PC-3 (cell line): ENCODE measurements at places on chromosomes 3 and 15. TPM values are rescaled to one million over a fixed set of nuclear protein-coding genes. Genes with fewer than 3 reads are reported as not detected.

The STRIT1 gene
- total RNA-seq: not detected in 2 replicates

The SMCO1 gene
- not detected in 2 replicates for total RNA-seq

DNA sequence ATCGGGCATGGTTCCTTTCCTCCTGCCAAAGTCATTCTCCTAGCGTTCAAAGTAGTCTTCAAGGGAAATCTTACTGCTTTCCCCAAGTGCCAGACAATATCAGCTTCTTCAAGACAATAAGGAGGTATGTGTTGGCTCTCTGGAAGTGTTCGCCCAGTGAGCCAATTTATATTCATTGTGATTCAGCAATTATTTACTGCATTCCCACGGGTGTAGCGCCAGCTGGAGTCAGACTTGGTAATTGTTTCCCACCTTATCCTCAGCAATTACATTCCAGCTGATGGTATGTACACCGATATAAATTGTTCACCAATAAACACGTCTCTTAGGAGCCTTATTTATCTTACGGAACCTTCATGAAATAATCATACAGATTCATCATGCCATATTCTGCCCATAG, 103.6 kb upstream of the CTNNB1 start:
- DNase-seq: no peak

DNA sequence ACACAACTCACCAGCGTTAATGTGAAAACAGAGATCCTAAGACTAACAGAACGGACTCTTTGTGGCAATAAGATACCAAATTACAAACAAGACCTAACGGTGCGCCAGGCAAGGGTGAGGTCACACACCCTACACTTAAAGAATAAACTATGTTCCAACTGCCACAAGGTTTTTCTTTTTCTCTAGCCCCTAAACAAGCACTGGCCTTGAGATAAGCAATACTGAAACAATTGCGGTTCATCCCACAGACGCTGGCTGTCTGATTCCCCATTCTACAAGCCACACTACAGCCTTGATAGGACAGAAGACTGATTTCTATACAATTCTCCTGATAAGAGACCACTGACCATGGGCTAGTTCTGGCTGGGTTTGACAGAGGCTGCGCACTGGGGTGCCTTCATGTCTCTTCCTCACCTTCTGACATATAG, 20.5 kb upstream of the LIMD1 start:
- no peak for DNase-seq

The FBN1 gene
- total RNA-seq: 6.7 and 7.4 TPM in 2 replicates

- no peak for DNase-seq
These were observed 21.6 kb downstream of the NCBP2 start for GRCh38 chr3:196920733-196921132.

DNA sequence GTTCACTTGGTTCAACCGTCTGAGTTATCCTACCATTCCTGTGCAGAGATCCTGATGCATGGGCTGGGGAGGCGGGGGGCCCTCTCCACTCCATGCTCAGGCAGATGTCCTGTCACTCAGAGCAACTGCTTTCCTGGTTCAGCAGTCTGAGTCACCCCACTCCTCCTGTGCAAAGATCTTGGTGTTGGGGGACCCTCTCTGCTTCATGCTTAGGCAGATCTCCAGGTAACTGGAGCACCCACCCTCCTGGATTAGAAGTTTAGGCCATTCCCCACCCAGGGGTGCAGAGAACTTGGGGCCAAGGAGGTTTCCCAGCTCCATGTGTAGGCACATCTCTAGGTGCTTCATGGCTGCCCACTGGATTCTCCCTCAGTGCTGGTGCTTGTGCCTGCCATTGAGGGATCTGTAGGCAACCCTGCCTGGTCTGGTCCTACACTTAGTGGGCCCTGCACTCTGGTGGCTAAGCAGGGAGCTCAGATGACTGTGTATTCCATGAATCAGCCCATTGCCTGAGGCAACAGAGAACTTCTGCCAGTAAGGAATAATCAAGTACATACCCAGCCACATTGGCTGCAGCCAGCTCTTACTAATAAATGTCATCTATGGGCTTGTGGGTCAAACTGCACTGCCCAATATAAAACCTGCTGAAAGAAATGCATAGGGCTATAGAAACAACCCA, 465.4 kb upstream of the THBS1 start:
- peak; percentile 71 for DNase-seq

GRCh38 chr3:11381563-11381962, 109.4 kb downstream of the ATG7 start:
- no peak for DNase-seq

DNA sequence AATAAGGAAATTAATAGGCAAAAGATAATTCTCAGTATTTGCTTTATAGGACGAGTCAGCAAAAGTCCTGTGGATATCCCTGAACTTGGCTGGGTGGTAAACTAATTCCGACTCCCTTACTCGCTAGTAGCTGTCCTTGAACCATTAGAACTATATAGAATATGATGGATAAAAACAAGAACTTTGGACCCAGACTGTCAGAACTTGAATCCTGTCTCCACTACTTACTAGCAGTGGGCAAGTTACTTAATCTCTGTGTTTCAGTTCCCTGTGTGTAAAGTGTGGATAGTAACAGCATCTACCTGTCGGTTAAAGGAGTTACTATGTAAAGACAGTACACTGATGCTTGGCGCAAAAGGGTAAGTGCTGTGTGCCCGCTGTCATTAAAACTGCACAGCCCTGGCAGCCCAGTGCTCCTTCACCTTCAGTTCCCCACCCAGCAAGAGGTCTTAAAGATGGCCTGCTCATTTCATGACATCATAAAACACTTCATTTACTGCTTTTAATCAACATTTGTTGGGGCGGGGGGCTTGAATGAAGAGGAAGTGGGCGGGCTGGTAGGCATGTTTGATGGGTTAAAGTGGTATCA, 7.3 kb downstream of the TPM1 start:
- DNase-seq: no peak

The OIP5 gene
- total RNA-seq: 26.6 and 40.3 TPM in 2 replicates

- DNase-seq: no peak
These were observed 50.5 kb downstream of the BHLHE40 start for GRCh38 chr3:5029715-5030114.

The LXN gene
- total RNA-seq: 332 and 471 TPM in 2 replicates

DNA sequence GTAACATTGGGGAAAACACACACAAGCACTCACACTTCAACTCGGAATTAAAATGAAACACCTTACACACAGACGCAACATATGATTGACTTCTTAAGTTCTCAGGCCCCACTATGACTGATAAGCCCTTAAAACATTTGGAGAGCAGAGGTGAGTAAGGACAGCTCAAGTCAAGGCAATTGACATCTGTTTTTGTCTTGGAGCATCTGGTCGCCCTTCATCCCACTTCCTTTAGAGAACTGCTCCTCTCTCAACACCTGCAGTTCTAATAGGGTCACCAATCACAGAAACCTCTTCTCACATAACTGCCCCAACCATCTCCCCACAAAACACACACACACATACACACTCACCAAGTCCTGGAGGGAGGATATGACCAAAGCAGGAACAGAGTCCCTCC, 43.4 kb downstream of the ERC2 start:
- DNase-seq: no peak

The ADAMTS17 gene
- 5.5 and 6.9 TPM in 2 replicates for total RNA-seq

The ANKUB1 gene
- total RNA-seq: not detected in 2 replicates

The IMPG2 gene
- total RNA-seq: 0.17 and 0.18 TPM in 2 replicates

GRCh38 chr15:41022487-41023090, 69.3 kb downstream of the CHAC1 start:
- DNase-seq: peak; percentile 68

The CCRL2 gene
- total RNA-seq: 5.5 and 6.0 TPM in 2 replicates

DNA sequence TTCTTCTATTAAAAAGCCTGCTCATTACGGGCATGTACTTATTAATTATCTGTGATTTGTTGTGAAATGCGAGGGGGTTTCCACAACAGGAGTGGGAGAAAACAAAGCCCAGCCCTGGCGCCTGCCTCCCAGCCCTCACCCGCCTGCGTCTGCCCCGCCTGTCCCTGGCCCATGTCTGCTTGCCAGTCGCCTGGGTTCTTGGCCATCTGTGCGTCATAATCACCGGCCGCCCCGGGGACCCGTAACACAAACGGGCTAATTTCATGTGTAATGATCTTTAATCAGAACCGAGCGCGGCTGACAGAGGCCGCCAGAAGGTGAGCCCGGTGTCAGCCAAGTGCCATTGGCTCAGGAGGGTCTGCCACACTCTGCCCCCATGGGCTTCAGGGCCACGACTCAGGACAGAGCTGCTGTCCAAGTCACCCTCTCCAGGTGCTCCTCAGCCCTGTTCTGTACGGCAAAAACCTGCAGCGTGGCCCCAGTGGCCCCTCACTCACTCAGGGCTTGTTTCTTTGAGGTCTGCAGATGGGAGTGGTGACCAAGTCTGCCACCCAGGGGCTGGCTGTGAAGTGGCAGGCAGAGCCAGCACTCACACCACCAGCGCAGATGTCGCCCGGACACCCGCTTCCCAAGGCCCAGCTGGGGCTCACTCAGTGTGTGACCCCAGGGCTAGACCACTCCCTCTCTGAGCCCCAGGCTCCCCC, 28.8 kb upstream of the TMEM115 start:
- DNase-seq: no peak

The DLL4 gene
- total RNA-seq: 2.2 and 2.9 TPM in 2 replicates

DNA sequence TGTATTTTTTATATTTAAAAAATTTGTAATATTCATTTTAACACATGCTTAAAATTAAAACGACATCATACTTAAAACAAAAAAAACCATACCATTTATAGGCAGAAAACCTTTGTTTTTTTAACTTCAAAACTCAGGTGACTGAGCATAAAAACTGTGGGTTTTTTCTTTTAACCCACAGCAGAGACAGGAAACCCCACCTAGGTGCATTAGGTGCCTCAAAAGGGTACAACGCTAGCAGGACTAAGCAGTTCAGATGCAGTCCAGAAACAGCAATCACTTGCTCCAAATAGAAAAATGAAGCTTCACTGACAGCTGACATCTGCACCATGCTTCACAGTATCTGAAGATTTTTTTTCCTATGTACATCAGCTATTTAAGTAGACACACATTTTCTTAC, 52.3 kb downstream of the GLB1 start:
- no peak for DNase-seq

- DNase-seq: peak; percentile 48
These were observed 44.4 kb upstream of the LARS2 start for GRCh38 chr3:45343947-45344346.

- no peak for DNase-seq
These were observed 368.2 kb downstream of the GBE1 start for GRCh38 chr3:81393251-81393650.

GRCh38 chr3:15536856-15537255, 15.3 kb upstream of the COLQ start:
- no peak for DNase-seq

DNA sequence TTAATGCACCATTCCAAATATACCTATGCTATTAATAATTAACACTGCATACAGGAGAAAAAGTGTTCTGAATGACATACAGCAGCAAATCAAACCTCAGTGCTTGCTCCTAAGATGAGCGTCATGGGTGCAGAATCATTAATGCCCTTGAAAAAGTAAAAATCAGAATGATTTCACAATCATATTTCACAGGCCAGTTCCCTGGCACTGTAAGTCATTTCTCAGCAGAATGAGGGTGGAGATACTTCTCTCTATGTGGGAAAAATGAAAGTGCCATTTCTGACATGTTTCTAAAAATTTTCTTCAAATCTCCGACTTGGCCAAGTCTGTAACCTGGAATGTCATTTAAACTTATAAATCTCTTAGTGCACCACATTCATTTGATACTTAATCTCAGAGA, 549.8 kb upstream of the AGTR1 start:
- DNase-seq: no peak

The C2CD4B gene
- total RNA-seq: not detected in 2 replicates

The SYNPR gene
- not detected in 2 replicates for total RNA-seq

DNA sequence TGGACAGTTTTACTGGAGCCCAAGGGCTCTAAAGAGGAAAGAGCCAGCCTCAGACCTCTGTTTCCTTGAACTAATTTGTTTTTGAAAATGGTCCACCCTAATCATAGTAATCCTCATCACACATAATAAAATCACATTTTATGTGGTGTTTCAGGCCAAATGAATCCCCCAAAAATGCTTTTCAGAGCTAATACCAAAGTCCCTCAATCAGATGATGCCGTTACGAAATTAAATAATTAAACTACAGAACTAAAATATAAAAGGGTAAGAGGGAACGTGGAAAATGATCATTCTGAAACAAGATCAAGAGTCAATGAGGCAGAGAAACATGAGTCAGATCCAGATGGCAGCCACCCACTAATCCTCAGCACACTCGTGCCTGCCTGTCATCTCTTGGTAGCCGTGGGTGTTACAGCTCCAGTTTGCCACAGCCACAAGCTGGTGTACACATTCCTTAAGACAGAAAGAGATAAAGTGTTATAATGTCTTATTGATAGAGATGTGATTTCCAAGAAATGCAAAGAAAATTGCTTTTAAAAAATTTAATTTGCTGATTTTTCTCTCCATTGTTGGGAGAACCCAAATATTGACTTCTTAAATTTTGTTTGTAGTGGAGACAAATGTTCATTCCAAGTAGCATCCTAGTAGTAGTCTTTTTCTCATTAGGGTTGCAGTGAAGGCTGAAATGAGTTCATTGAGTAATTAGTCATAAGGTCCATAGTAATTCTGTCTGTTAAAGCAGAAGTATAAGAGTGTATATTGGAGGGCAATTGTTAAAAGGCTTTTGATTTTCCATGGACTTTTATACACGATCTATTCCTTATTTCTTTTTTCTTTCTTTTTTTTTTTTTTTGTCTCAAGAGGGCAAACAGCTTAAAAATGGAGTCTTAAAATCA, 104.2 kb downstream of the AGBL1 start:
- no peak for DNase-seq

GRCh38 chr3:51311055-51311454, 74.0 kb upstream of the MANF start:
- DNase-seq: peak; percentile 50

DNA sequence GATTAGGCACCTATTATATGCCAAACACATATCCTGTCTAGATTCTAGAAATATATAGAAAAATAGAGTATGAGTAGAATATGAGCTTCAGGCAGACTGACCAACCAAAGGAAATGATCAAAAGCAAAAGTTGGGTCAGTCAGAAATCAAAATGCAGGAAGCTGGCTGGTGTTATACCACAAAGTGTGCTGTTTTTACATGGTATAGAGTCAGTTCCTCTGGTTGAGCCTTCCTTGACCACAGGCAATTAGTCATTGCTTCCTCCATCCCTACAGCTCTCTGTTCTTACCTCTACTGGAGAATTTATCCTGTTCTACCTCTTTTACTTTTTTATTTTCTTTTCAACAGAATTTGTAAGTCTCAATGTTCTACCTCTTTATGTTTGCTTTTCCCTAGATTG, 149.8 kb downstream of the TMCO5A start:
- peak; percentile 65 for DNase-seq

- DNase-seq: no peak
These were observed 402.1 kb upstream of the CNTN6 start for GRCh38 chr3:690770-691169.

DNA sequence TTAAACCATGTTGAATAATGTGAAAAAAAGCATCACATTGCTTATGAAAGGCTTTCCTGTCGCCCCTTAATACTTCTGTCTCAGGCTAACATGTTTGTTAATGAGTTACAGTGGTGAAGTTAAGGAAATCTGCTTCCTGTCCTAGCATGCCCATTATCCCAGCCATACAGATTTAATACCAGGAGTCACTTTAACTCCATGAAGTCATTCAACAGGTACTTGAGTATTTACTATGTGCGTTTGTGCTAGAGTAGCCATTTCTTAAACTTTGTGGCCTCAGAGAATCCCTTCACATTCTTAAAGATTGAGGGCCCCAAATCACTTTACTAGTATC, 10.1 kb upstream of the SETD5 start:
- no peak for DNase-seq

The MLF1 gene
- total RNA-seq: 11.9 and 15.6 TPM in 2 replicates

The ANKRD63 gene
- 1.2 and 1.4 TPM in 2 replicates for total RNA-seq

The ARL6 gene
- 3.2 and 12.1 TPM in 2 replicates for total RNA-seq

The P2RY12 gene
- total RNA-seq: not detected in 2 replicates

- DNase-seq: no peak
These were observed 1109.5 kb downstream of the NSUN3 start for GRCh38 chr3:95172164-95172943.
